ENCODE measurements at places on chromosomes 2 and 18. TPM values are rescaled to one million over a fixed set of nuclear protein-coding genes. Genes with fewer than 3 reads are reported as not detected.

QPCT gene
- total RNA-seq = 17.5 TPM

SLC9A2 gene
- 3.2 TPM for total RNA-seq

NCOA1 gene
- total RNA-seq = 7.6 TPM

HES6 gene
- total RNA-seq = 7.8 TPM

INPP5D gene
- total RNA-seq = 0.49 TPM

PTPRN gene
- 1.3 TPM for total RNA-seq

PHLPP1 gene
- 6.4 TPM for total RNA-seq

TRIM43 gene
- total RNA-seq = not detected

CYTIP gene
- total RNA-seq = not detected

SERPINB2 gene
- not detected for total RNA-seq

GCKR gene
- total RNA-seq = 0.15 TPM

ALK gene
- not detected for total RNA-seq

UPP2 gene
- not detected for total RNA-seq

SERPINB3 gene
- 0.26 TPM for total RNA-seq

HRH4 gene
- not detected for total RNA-seq

IL1B gene
- total RNA-seq = 0.18 TPM

IL1RL1 gene
- total RNA-seq = 1.3 TPM

KCNJ13 gene
- not detected for total RNA-seq

ST8SIA5 gene
- not detected for total RNA-seq

PLGLB1 gene
- 1.1 TPM for total RNA-seq

FOXD4L1 gene
- total RNA-seq = 0.64 TPM

SPDYA gene
- total RNA-seq = 0.24 TPM

SERPINB12 gene
- total RNA-seq = not detected

GREB1L gene
- total RNA-seq = 2.3 TPM

AP1S3 gene
- total RNA-seq = 25.2 TPM

FOXI3 gene
- not detected for total RNA-seq

RGPD6 gene
- total RNA-seq = 9.1 TPM

PROC gene
- 3.2 TPM for total RNA-seq

SCN7A gene
- not detected for total RNA-seq

PCARE gene
- total RNA-seq = not detected

GTF2A1L gene
- not detected for total RNA-seq

CPO gene
- total RNA-seq = not detected

COL5A2 gene
- total RNA-seq = 87.6 TPM

IL36RN gene
- total RNA-seq = 0.06 TPM

PPP3R1 gene
- 61.6 TPM for total RNA-seq

EVX2 gene
- not detected for total RNA-seq

MTCL1 gene
- total RNA-seq = 55.8 TPM

Data from A549 treated with CpdA at 1 μM for 4 hours (cell line).